NCI-H510A treated with DMSO at 0.1 percent for 48 hours (cell line): ENCODE measurements at places on chromosomes 13 and 19.

DNA sequence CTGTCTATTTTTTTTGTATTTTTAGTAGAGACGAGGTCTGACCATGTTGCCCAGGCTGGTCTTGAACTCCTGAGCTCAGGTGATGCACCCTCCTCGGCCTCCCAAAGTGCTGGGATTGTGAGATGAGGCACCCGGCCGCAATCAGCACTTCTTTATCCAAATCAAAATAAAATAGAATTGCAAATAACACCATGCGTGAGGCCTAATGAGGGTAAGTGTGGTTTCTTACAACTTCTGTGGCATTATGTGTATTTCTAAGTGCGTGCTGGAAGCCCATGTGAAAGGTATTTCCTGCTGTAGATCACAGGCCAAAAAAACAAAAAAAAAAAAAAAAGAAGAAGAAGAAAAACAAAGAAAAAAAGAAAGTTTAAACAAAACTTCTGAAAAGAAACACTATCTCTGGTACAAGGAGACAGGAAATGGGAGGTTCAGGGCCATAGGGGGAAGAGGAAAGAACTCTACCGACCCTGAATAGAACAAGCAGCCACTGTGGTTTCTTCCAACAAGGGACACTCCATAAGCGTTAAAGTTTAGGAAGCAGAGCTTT, 3.0 kb upstream of the GRAMD1A start:
- no peak for DNase-seq

DNA sequence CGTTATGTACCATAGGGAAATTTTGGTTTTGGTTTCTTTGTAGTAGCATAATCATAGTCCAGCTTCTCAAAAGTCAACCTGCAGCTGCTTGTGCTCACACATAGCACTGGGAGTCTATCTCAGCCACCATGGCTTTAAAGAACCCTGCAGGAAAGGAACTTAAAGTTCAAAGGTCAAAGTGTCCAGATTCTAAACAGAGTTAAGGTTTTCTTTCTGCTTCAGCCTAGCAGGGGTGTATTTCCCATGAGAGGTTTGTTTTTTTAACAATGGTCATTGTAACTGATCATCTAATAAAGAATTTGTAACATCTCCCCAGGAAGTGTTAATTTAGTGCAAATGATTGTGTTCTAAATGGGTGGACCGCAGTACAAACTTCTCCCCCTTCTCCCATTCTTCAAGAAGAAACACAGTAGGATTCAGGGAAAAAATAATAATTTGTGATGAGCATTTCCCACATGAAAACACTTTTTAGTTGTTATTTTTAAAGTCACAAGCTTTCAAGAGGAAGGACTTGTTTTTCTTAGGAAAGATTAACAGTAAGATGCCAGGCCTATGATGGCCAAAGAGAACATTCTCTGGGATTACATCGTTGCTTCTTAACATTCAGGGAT, 168.0 kb downstream of the EFNB2 start:
- DNase-seq, result no peak

- no peak for DNase-seq
Measured at GRCh38 chr13:75423946-75424345, 58.0 kb downstream of the TBC1D4 start.

DNA sequence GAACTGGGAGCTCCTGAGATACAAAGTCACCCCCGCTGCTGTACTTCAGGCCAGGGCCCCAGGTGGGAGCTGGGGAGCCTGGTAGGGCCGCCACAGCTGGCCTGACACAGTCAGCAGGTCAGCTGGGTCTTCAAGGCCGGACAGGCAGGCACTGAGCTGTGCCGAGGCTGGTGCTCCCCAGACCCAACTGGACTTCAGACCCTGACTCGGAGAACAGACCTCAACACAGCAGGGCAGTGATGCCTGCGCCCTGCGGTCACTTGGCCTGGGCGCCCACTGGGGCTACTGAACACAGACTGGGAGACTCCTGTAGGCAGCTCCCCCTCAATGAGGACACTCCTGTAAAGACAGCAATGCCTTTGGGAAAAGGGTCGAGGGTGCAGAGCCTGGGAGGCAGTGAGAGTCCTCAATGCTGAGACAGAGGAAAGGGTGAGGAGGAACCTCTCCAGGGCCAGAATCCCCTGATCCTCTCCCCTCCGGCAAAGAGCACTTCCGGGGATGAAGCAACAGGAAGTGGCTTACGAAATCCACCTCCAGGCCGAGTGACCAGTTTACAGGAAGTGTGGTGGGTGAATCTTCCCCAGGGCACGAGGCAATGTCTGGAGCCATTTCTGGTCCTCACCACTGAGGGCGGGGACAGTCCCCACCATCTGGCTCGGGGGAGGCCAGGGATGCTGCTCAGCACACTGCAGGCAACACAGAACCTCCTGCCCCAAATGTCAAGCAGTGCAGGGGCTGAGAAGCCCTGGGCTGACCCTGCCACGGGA, 40.8 kb upstream of the ISYNA1 start:
- peak; percentile 13 for DNase-seq

DNA sequence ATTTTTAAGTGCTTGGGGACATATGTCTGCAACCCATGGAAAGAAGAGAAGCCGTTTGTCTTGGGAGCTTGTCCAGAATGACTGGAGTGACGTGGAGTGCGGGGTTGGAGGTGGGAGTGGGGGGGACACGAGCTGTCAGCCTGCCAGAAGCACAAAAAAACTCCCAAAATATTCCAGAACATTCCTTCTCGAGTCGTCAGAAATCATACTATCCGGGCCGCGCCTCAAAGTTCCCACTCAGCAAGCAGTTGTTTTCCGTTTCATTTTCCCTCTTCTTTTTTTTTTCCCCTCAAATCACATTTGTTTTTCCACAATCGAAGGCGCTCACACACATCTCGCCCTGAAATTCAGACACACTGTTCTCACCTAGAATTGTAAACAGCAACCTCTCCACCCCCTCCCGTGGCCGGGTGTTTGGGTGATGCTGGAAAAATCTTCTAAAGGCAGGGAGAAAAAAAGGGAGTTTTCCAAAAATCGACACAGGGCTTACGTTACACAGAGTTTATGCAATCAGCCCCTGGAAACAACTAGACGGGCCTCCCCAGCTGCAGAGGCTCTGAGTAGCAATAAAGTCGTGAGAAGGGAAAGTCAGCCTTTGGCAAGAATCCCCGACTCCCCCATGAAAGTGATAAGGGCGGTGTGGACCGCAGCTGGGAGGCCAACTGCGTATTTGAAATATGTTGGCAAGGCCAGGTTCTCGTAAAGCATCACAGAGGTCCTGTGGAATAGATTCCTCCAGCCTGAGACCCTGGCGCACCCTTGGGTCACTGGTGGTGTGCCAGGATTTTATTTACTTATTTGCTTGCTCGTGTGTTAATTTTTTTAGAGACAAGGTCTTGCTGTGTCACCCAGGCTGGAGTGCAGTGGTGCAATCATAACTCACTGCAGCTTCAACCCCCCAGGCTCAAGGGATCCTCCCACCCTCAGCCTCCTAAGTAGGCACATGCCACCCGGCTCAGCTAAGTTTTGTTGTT, 31.2 kb upstream of the KLF2 start:
- no peak for DNase-seq

DNA sequence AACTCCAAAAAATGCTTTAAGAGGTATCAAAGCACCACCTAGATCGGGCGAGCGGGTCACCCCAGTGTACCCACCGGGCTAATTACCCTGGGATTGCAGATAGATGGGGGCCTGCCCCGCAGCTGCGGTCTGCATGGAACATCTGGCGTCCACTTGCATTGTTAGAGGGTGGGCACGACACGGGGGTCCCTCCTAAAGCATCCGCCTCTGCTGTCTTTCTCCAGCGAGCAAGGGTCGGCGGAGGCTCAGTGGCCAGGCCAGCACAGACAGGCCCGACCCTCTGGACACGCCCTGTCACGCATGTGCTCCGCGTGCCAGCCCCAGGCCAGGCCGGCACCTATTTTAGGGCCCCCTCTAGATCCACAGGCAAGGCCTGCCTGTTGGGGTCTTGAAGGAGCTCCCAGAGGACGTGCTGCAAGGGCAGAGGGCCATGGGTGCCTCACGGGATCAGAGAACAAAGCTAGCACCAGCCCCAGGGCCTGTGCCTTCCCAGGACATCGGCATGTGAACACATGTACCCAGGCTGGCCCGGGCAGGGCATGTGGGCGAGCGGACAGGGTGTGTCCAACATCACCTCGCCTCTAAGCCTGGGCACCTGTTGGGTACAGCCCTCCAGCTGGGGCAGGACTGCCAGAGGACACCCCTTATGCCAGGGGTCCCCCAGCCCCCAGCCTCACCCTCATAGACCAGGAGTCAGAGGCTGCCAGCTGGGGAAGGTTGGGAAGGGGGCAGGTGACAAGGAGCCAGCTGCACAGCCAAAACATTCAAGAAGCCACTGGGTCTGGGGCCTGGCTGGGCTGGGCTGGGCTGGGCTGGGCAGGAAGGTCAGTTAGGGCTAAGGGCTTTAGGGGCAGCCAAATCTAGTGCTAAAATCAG, 35.6 kb upstream of the NANOS3 start:
- no peak for DNase-seq

GRCh38 chr13:50387051-50387581, 371.9 kb downstream of the KCNRG start:
- peak; percentile 75 for DNase-seq

DNA sequence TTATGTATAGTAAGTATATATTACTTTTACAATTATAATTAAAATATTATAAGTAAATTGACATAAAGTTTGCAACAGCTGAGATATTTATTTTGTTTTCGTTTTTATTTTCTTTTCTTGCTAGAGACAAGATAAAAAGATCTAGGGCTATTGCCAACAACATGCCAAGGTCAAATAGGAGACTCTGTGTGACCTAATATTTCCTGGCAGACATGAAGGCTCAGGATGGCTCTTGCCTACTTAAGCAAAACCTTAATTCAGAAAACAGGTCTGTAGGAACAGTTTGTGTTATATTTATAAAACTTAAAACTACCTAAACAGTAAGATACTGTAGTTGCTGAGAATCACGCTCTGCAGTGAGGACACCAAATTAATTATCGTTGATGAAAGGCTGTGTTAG, 145.2 kb downstream of the RFC3 start:
- no peak for DNase-seq

DNA sequence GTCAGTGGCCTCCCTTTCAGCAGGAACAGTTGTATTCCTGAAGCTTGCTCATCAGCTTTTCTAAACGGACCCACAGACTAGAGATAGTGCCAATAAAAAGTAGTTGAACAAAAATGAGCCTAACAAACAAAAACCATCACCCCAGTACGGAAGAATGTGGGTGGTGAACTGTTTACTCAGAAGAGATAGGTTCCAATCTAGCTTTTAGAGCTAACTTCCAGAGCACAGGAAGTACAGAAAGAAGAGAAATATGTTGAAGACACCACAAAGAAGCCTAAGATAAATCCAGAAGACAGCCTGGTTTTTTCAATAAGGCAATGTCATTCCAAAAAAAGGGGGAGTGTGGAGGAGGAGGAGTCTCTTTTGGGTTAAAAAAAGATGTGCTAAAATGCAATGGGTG, 2.8 kb upstream of the LMO7 start:
- no peak for DNase-seq

- DNase-seq, result no peak
Measured at GRCh38 chr19:3333662-3334061, 32.7 kb upstream of the NFIC start.

DNA sequence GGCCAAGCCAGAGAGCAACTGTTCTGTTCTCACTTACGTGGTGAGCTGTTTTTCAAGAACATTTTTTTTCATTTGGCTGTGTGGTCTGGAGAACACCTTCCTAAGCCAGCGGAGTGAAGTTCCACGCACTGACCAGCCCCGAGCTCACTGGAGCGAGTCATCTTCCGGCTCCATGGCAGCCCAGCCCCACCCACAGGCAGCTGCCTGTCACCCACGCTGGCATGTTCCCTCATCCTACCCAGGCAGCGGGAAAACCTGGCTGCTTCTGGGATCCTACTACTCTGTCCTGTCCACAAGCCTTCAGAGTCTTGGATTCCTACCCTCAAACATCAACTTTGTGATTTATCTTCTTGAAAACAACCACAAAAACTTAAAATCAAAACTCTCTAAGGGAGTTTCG, 76.2 kb downstream of the GGACT start:
- DNase-seq, result no peak
